ENCODE measurements at places on chromosomes 7 and 10. TPM values are rescaled to one million over a fixed set of nuclear protein-coding genes. Genes with fewer than 3 reads are reported as not detected.

The TAS2R4 gene
- total RNA-seq, result 3.5 TPM

The CHST3 gene
- 29.3 TPM for total RNA-seq

The ACTL6B gene
- not detected for total RNA-seq

The C1QL3 gene
- total RNA-seq, result not detected

The COL13A1 gene
- total RNA-seq, result 0.47 TPM

The C10orf67 gene
- total RNA-seq, result 0.21 TPM

The ATRNL1 gene
- not detected for total RNA-seq

The UBTD1 gene
- 7.2 TPM for total RNA-seq

The FXYD4 gene
- total RNA-seq, result not detected

The CAMK2B gene
- 1.8 TPM for total RNA-seq

The NRCAM gene
- total RNA-seq, result 1.1 TPM

The MAGI2 gene
- 0.07 TPM for total RNA-seq

The PON3 gene
- not detected for total RNA-seq

The ADCYAP1R1 gene
- not detected for total RNA-seq

The RASA4B gene
- 0.81 TPM for total RNA-seq

The TBX20 gene
- total RNA-seq, result not detected

The TMEM236 gene
- total RNA-seq, result 0.37 TPM

The THSD7A gene
- total RNA-seq, result not detected

The HEPACAM2 gene
- not detected for total RNA-seq

The SPRN gene
- not detected for total RNA-seq

The PLAC9 gene
- total RNA-seq, result 1.0 TPM

The ABCA13 gene
- 0.20 TPM for total RNA-seq

The BHLHA15 gene
- 6.0 TPM for total RNA-seq

The NDUFA5 gene
- 71.9 TPM for total RNA-seq

The PDE6C gene
- not detected for total RNA-seq

The CYP3A5 gene
- 0.83 TPM for total RNA-seq

The NPTX2 gene
- not detected for total RNA-seq

The ZNF853 gene
- not detected for total RNA-seq

The ZCWPW1 gene
- 6.5 TPM for total RNA-seq

The FAM24B gene
- 17.1 TPM for total RNA-seq

The COX19 gene
- total RNA-seq, result 16.5 TPM

The TACC2 gene
- total RNA-seq, result 89.0 TPM

The NEUROG3 gene
- not detected for total RNA-seq

The HOXA7 gene
- total RNA-seq, result 0.44 TPM

The OR6B1 gene
- not detected for total RNA-seq

The OR2A42 gene
- not detected for total RNA-seq

The LEP gene
- total RNA-seq, result not detected

The CBLL1 gene
- total RNA-seq, result 39.7 TPM

The CYTH3 gene
- total RNA-seq, result 23.5 TPM

The CHST15 gene
- 38.8 TPM for total RNA-seq

The MSMB gene
- not detected for total RNA-seq

All from MCF 10A (cell line).